CD4-positive, alpha-beta T cell treated with Interferon alpha-2 for 1 hour (primary cell): ENCODE measurements at places on chromosomes 5 and 9.

- peak; percentile 13 for DNase-seq
These were observed 5.2 kb upstream of the FCN1 start for GRCh38 chr9:134922932-134923240.

DNA sequence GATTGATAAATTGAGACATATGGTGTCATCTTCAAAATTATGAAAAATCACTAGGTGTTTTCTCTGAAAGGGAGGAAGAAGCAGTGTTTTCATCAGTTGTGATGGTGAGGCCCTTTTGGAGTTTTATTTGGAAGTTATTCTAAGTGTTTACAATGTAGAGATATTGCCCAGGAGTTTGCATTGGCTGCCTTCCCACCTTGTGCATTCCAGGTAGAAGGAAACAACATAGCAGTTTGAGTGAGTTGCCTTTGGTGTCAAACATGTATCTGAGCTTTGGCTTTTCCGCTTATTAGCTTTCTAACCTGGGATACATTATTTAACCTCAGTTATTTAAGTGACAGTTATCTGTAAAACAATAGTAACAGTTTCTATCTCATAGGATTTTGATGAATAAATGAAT lies 122.5 kb downstream of the SCAMP1 start:
- DNase-seq: no peak

GRCh38 chr9:4517274-4517673 lies 27.0 kb downstream of the SLC1A1 start:
- no peak for DNase-seq

DNA sequence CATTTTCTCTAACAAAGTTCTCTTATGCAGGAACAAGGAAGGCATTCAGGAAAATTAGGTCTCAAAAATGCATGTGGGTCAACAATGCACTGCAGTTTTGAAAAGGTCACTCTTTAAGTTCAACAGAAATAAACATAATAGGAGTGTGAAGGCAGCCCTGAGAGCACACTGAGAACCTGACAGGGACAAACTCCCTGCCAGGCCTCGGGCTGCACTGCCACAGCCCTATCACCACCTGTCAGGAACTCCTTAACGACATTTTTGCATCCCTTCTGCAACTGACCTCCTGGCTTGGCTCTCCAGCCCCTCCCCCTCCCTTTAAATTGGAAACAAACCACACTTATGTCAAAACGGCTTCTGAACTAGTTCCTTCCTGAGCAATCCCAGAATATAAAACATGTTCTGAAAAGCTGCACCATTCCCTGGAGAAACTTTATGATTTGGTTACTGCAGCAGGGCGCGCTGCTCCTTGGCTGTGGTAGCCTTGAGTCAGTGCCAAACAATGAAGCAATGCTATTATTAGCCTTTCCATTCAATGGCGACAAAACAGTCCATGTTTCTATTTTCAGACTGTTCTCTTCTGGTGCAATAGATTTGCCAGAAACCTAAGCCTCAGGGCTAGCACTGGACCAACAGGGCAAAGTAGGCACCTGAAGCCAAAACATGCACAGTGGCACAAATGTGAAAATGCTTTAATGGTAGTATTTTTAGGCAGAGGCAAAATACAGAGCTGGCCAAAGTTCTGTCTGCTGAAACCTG lies 160.1 kb upstream of the ZNF608 start:
- no peak for DNase-seq

DNA sequence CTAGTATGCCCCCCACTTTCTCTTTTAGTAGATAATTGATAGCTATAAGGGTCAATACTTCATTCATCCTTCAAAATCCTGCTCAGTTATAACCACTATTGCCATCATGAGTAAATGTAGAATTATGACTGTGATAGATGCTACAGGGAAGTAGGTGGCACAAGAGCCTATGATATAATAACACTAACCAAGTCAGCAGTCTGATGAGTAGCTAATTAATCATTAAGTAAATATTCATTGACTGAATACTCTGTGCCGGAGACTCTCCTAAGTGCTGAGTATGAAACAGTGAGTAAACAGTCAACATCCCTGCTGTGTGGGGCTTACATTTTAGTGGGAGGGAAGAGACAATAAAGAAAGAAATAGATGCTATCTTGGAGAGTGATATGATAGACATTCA lies 430.3 kb upstream of the ZNF462 start:
- DNase-seq: no peak

- DNase-seq: peak; percentile 30
These were observed 98.4 kb downstream of the FGF1 start for GRCh38 chr5:142587354-142587965.

DNA sequence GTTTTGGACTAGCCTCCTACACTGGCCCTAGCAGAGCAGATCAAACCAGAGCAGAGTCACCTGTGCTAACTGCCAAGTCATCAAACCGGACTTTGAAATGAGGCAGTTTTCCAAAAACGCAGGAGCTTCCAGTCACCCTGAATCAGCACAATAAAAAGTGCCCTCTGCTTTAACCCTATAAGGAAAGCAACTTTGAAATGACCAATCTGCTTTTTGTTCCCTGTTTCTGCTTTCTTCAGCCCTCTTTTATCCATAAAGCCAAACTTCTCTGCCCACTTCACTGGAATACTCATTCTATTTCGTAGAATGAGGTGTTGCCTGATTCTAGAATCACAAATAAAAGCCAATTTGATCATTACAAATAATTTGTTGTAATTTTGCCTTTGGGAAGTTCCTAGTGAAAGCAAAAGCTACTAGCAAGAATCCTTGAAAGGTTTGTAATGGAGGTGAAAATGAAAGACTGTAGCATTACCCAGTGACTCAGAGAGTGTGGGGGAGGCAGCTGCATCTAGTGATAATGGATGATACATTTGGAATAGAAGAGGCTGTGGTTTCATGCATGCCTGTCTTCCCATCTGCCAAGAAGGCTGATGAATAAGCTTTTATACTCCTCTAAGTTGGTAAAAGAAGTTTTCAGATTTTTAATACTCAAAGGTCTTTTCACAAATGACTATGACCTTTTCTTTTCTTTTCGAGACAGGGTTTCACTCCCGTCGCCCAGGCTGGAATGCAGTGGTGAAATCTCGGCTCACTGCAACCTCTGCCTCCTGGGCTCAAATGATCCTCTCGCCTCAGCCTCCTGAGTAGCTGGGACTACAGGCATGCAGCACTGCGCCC lies 14.9 kb downstream of the SPAAR start:
- DNase-seq: no peak

DNA sequence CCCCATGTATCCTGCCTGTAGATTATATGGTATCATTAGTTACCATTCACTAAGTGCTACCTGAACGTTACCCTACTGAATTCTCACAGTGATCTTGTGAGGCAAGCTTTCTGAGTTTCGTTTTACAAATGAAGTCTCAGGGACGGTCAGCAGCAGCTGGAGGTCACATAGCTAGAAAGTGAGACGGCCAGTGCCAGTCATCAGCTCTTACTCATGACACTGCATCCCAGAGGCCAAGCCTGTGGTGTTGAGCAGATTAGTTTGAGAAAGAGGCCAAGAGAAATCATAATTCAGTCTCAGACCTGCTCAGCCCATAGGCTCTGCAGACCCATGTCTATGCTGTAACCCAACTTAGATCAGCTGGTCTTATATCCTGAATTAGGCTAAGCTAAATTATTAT lies 95.7 kb upstream of the EGFLAM start:
- no peak for DNase-seq

GRCh38 chr9:127418037-127418471 lies 6.1 kb upstream of the ZNF79 start:
- peak; percentile 48 for DNase-seq

DNA sequence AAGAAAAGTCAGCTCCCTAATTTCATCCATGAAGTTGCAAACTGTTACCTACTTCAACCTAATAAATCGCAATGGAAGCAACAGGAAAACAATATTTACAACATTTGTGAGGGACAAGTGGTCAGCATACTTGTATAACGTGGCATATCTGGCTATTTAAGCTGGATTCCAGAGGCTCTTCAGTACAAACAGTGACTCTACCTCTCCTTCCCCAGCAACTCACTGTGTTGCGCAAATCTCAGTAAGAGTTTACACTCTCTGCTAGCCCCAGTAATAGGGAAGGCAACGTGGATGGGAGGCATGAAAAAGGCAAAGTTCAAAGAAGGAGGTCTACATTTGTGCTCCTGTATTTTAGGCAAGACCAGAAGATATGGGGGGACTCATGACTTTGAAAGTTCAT lies 18.9 kb upstream of the SEMA5A start:
- DNase-seq: no peak

GRCh38 chr5:135587721-135588663 lies 9.2 kb upstream of the CXCL14 start:
- no peak for DNase-seq

DNA sequence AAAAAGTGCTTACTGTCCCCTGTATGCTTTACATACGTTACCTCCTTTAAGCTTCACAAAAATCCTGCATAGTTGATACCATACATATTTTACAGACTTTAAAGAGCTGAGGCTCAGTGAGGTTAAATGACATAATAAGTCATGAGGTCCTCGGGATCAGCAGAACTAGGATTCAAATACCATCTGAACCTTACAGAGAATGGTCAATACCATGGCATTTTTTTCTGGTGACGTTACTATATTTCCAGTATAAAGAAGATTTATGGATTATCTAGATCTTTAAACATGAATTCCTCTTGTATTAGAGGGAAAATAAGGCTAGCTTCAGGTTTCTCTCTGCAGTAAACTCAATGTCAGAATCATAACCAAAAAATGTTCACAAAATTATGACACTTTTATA lies 153.7 kb upstream of the GPR151 start:
- no peak for DNase-seq

GRCh38 chr9:91087462-91087759 lies 274.3 kb downstream of the AUH start:
- DNase-seq: no peak

- DNase-seq: no peak
These were observed 483.7 kb downstream of the ELAVL2 start for GRCh38 chr9:23342291-23342690.

GRCh38 chr5:157215514-157216167 lies 35.0 kb downstream of the ITK start:
- DNase-seq: no peak

DNA sequence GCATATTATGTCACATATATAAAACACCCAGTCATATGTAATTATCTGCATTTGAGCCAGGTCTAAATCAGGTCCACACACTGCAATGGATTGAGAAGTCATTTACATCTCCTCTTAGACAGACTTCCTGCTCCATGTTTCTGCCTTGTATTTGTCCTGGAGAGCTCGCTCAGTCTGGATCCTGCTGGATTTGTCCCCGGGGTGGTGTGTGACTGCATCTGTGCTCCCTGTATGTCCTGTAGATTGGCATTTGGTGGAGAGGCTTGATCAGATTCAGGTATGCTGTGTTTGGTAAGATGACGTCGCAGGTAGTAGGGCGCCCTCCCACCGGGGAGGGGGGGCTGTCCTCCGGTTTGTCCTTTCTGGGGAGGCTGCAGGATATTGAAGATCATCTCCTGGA lies 33.6 kb upstream of the IER5L start:
- DNase-seq: no peak
